ENCODE measurements at places on chromosomes 6 and 20.

DNA sequence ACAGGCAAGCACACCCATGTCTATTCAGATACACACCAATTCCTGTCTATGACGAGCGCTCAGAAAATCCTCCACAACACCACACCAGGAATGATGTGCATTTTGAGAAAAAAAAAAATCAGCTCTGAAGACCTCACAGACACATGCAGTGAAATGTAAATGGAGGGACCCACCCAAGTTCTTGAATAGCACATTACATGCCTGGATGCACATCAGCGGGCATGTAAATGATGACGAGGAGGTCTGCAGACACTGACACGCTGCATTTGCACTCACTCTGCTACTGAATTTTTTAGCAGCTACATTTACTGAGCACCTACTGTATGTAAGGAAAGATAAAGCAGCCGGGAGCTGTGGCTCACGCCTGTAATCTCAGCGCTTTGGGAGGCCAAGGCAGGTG is 14.7 kb downstream of the NRSN2 start:
- H3K36me3 ChIP-seq: no peaks in the 10 kb centered on the region
- no peak overlapping the region for H3K27ac ChIP-seq
- no peak for DNase-seq
- H3K27me3 ChIP-seq: peaks cover 2% of the 10 kb centered on the region
- no peak overlapping the region for H3K4me3 ChIP-seq
- peaks cover 4% of the 10 kb centered on the region for H3K4me1 ChIP-seq

DNA sequence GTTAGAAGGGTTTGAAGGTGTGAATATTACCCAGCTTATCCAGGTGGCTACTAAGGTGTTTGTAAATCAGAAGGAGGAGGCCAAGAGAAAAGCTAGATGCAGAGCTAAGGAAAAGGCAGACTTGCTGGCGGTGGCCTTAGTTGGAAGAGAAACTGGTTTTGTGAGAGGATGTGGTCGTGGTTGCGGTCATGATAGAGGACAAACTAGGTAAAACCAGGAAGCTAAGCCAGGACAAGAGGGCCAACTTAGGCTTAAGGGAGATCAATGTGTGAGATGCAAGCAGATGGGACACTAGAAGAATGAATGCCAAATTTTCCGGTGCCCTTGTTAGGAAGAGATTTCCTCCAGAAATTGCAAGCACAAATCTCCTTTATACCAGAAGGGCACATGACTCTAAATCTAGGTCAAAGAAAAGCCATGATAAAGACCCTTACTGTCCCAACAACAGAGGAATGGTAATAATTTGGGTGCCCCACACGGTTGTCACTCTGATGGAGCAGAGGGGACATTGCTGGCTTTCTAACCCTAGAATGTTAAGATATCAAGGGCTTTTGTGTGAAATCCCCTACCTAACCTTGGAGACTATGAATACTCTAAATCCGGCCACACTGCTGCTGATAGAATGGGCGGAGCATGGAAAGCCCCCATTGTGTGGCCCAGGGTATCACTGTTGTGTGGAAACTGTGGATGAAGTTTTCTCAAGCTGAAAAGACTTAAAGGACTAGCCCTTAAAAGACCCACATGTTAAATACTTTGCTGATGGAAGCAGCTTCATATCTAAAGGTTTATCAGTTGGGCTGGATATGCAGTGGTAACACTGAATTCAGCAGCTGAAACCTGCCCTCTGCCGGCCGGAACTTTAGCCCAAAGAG is 7.8 kb downstream of the IL22RA2 start:
- H3K27ac ChIP-seq: peak overlapping the region; percentile 45
- no peaks in the 10 kb centered on the region for H3K27me3 ChIP-seq
- peak; percentile 30 for DNase-seq
- H3K36me3 ChIP-seq: no peaks in the 10 kb centered on the region

DNA sequence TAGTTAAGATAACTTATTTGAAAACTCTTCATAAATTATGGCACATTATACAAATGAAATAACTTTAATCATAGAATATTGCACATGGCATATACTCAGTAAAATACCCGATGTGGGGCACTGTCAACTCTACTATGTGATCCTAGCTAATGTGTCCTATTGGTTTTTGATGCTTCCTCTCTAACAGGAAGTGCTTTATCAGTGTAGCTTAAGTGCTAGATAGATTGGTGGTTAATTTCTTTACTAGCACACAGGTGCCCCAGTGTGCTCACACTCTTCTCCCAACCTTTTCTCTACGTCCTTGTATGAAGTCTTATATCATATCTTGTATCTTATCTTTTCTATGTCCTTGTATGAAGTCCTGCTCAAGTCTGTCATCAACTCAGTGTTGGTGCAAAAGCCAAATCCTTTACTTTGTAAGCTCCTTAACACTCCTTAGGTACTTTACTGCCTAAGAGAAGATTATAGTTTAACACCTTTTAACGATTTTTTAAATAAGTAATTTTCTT is 358.9 kb downstream of the CENPW start:
- DNase-seq: no peak
- H3K27ac ChIP-seq: no peak overlapping the region
- H3K4me3 ChIP-seq: no peak overlapping the region
- H3K4me1 ChIP-seq: no peaks in the 10 kb centered on the region

DNA sequence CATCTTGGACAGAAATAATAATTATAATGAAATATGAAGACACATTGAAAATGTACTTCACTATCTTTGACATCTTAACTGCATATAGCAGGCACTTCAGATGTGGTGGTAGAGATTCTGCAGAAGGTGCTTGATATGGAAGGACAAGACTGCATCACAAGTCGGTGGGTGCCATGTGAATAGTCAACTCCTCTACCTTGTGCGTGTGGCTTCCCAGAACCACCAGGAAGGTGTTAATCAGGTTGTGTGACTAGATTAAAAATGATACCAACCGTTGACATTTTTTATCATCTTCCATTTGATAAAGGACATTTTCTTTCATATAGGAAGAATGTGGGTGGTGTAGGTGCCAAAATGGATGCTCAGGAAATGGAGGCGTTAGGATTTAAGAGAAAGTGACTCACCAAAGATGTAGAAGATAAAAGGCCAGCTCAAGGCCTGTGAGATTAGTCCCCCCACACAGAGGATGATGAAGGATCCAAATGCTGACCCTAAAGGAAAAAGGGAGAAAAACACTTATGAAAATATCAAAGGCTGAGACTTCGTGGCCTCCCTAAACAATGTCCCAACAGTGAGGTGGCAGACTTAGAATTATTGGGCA is 12.3 kb downstream of the SLC17A2 start:
- DNase-seq: no peak
- no peak overlapping the region for H3K27ac ChIP-seq
- no peaks in the 10 kb centered on the region for H3K27me3 ChIP-seq
- H3K4me1 ChIP-seq: no peaks in the 10 kb centered on the region

DNA sequence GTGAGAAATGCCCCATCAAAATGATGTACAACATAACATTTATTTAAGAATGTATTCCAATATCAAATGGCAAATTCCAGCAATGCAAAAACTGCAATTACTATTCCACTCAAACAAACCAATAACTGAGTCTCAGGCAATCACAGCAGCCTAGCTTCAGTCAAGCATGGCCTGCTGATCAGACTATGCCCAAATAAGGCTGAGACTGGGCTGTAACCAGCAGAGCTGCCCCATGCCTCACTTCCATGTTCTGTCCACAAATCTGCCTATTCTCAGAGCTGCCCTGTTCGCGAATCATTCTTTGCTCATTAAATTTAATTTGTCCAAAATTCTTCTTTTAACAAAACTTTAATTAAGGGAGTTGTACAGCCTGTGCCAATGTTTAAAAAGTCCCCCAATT is 155.4 kb downstream of the FNDC1 start:
- H3K4me3 ChIP-seq: no peak overlapping the region
- H3K4me1 ChIP-seq: no peaks in the 10 kb centered on the region
- DNase-seq: no peak
- no peaks in the 10 kb centered on the region for H3K27me3 ChIP-seq
- H3K36me3 ChIP-seq: no peaks in the 10 kb centered on the region

- H3K36me3 ChIP-seq: no peaks in the 10 kb centered on the region
- no peaks in the 10 kb centered on the region for H3K4me1 ChIP-seq
- H3K4me3 ChIP-seq: no peak overlapping the region
Measured at GRCh38 chr20:8007490-8007889, 12.1 kb downstream of the TMX4 start.

DNA sequence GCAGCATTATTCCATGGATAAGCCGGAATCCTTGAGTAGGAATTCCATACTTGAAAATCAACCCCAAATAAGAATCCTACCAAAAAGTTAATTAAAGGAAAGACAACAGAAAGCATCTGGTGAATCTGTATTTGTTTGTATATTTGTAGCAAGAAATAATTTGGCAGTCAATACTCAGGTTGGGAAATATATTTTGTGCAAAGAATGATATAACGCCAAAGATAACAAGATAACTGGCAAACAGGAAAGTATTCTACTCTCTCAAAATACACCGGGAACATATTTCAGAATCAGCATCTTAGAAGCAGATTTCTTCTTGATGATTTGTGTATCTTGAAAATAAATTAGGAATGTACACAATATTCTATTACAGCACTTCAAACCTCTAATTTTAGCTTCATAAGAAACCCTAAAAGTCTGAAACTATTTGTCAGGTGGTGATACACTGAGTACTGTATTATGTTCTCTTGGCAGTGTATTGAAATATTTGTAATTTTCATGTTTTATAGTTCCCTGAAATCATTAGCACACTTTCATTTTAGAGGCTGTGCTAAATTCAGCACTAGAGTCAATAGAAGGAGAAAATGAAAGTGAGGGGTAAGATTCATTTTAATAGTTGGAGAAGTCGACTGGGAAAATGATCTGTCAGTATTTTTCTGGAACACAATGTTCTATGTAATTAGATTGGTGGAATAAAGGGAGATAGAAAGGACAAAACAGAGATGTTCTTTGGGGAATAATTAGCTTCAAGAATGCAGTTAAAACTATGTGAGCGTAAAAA is 879.7 kb upstream of the GJE1 start:
- DNase-seq: no peak
- no peak overlapping the region for H3K27ac ChIP-seq
- H3K4me1 ChIP-seq: no peaks in the 10 kb centered on the region
- no peak overlapping the region for H3K4me3 ChIP-seq
- no peaks in the 10 kb centered on the region for H3K36me3 ChIP-seq
- no peaks in the 10 kb centered on the region for H3K27me3 ChIP-seq

GRCh38 chr6:132524646-132525045 is 11.7 kb upstream of the STX7 start:
- no peak overlapping the region for H3K4me3 ChIP-seq
- no peaks in the 10 kb centered on the region for H3K36me3 ChIP-seq
- H3K27me3 ChIP-seq: peaks cover 5% of the 10 kb centered on the region
- H3K4me1 ChIP-seq: no peaks in the 10 kb centered on the region

GRCh38 chr20:41116282-41116956 is 20.9 kb upstream of the PLCG1 start:
- no peaks in the 10 kb centered on the region for H3K27me3 ChIP-seq
- H3K36me3 ChIP-seq: peaks cover 12% of the 10 kb centered on the region
- H3K4me3 ChIP-seq: no peak overlapping the region
- H3K4me1 ChIP-seq: no peaks in the 10 kb centered on the region

DNA sequence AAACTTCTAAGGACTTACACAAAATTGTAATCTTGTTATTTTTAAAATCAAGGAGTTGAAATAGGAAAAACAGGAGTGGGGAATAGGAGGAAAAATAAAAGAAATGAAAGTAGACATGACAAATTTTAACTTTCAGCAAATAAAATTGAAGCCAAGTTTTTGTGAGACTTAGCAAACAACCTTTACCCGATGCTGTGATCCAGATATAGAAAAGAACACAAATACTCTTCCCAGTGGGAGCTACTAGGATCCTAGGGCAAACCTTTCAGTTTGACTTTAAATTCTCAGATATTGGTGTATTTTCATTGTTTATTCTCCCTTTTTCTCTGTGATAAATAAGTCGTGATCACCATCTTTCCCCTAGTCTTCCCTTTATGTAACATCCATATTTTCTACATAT is 968.7 kb upstream of the CITED2 start:
- H3K27me3 ChIP-seq: no peaks in the 10 kb centered on the region
- no peaks in the 10 kb centered on the region for H3K4me1 ChIP-seq
- H3K27ac ChIP-seq: no peak overlapping the region
- DNase-seq: no peak

GRCh38 chr20:59031564-59032022 is 542 bp downstream of the ATP5F1E start:
- no peaks in the 10 kb centered on the region for H3K36me3 ChIP-seq
- H3K4me1 ChIP-seq: peaks cover 41% of the 10 kb centered on the region
- peak overlapping the region; percentile 70 for H3K27ac ChIP-seq
- no peak for DNase-seq
- H3K27me3 ChIP-seq: no peaks in the 10 kb centered on the region
- peak overlapping the region; percentile 78 for H3K4me3 ChIP-seq

DNA sequence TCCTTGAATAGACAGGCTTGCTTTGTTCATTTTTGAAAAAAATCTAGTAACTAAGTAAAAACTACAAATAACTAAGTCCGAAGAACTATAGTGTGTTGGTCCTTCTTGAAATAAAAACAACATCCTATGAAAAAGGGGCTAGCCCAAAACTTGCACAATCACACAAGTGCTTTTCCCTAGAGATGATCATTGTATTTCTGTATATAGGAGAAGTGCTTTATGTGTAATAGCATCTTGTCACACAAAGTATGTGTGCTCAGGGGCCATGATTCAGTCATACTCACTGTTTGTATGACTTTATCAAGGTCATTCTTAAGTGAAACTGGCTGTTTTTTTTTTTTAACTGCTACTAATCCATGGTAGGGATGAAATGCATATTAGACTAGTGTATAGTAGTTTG is 179.8 kb downstream of the DTNBP1 start:
- no peak overlapping the region for H3K27ac ChIP-seq
- H3K4me1 ChIP-seq: no peaks in the 10 kb centered on the region
- DNase-seq: no peak
- H3K36me3 ChIP-seq: peaks cover 11% of the 10 kb centered on the region
- no peaks in the 10 kb centered on the region for H3K27me3 ChIP-seq

DNA sequence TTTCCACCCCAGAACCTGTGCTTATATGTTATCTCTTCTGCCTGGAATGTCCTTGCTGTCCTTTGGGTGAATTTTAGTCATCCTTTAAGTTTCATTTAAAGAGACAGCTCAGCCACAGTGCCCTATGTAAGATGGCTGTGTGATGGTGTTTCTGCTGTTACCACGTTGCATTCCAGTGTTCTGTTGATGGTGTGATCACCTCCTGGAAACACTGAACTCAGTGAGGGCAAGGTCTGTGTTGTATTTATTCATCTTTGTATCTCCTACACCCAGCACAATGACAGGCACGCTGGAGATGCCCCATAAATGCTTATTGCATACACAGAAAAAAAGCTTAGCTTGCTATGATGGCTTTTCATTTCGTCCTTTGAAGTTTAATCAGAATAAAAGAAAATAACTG is 102.5 kb downstream of the MAP3K7 start:
- H3K4me3 ChIP-seq: no peak overlapping the region
- H3K27ac ChIP-seq: no peak overlapping the region
- no peaks in the 10 kb centered on the region for H3K27me3 ChIP-seq
- no peaks in the 10 kb centered on the region for H3K36me3 ChIP-seq

GRCh38 chr6:75098709-75099108 is 107.1 kb downstream of the COL12A1 start:
- no peaks in the 10 kb centered on the region for H3K4me1 ChIP-seq
- no peaks in the 10 kb centered on the region for H3K27me3 ChIP-seq
- H3K36me3 ChIP-seq: no peaks in the 10 kb centered on the region
- no peak overlapping the region for H3K27ac ChIP-seq
- no peak for DNase-seq
